ENCODE measurements at places on chromosomes 1 and 21. TPM values are rescaled to one million over a fixed set of nuclear protein-coding genes. Genes with fewer than 3 reads are reported as not detected.

Gene CSRP1
- total RNA-seq, result 83.6 TPM

Gene FMO2
- not detected for total RNA-seq

Gene KRTAP11-1
- not detected for total RNA-seq

Gene DNASE2B
- not detected for total RNA-seq

Gene PCP4L1
- not detected for total RNA-seq

Gene AGBL4
- total RNA-seq, result not detected

Gene RNF11
- total RNA-seq, result 40.1 TPM

Gene CHI3L2
- 9.1 TPM for total RNA-seq

Gene PLEKHA6
- total RNA-seq, result 0.23 TPM

Data from T-helper 2 cell treated with Interferon-gamma antibody and Interleukin-4, amounts not matched to agents 100 ng/mL and 5 ng/mL, for 36 hours (primary cell).